ENCODE measurements at places on chromosomes 7 and 10.
A peak's percentile ranks its signal among the peaks of the same experiment; 100 is the strongest.

DNA sequence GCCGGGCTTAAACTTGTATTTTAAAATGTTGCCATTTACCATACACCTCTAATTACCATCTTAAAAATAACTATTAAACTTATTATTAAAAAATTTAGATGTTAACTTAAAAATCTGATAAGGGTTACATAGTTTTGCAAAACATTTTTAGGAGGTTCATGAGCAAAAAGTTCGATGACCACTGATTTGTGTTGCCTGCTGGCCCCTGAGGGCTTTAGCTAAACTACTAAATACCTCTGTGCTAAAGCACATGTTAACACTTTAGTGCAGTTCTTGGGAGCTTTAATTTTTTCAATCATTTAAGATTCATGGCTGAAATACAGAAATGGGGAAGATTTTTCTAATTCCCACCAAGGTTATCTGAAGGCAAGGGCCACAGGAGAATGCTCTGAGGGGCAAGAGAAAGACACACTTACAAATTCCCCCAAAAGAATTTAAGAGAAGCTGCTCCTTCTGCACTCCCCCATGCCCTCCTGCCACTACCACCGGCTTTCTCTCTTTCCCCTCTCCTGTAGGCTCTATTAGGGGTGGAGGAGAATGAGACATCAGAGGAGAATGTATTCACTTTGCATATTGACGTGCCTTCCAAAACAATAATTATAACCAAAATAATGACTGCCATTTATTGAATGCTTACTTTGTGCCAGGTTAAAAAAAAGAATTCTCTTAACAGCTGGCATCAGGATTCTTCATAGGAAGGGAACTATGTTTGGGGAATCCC, 106.2 kb downstream of the RTKN2 start:
- no peak for DNase-seq

DNA sequence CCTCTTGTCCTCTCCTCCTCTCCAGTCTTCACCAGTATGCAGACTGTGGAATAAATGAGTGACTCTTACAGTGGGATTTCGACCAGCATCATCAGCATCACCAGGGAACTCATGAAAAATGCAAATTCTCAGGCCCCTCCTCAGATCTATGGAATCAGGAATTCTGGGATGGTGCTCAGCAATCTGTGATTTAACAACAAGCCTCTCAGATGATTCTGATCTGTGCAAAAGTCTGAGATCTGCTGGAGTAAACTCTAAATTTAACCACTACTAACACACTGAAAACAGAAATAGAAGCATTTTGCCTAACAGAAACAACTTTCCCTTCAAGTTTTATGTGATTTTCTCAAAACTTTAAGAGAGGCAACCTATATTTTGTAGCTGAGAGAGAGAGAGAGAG, 124.8 kb upstream of the FAM3C start:
- DNase-seq: no peak

DNA sequence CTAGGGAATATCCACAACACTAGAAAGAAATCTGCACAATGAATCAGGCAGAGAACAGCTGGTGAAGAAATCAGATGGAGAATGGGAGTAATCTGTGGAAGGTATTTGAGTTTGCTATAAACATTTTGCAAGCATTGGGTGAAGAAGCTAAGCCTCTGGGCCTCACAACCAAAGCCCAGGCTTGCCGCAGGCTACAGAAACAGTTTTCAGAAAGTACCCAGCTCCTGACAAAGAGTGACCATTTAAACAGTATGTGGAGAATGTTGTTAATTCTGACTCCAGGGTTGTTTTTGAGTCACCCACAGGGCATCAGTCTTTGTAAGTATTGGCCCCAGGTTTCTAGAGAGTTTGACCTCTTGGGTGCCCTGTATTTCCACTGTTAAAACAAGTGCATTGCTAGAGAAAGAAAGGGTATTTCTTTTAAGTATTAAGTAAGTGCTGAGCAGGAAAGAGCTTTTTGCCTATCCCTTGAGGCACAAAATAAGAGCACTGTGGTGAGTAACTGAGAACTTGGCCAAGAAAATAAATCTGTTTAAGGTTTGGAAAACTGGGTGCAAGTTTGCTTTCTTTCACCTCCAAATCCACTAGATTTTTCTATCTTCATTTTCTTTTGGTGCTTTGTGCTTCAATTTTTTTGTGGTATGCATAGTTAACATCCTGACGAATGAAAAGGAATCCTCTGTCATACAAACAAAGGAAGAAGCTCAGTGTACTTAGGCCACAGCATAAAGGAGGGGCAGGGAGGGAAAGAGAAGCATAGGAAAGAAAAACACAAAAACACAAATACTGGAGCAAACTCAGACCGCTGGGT, 691.8 kb downstream of the SUGCT start:
- peak; percentile 83 for DNase-seq

- DNase-seq: no peak
Observed at GRCh38 chr10:29141761-29142160, 147.1 kb upstream of the LYZL1 start.

DNA sequence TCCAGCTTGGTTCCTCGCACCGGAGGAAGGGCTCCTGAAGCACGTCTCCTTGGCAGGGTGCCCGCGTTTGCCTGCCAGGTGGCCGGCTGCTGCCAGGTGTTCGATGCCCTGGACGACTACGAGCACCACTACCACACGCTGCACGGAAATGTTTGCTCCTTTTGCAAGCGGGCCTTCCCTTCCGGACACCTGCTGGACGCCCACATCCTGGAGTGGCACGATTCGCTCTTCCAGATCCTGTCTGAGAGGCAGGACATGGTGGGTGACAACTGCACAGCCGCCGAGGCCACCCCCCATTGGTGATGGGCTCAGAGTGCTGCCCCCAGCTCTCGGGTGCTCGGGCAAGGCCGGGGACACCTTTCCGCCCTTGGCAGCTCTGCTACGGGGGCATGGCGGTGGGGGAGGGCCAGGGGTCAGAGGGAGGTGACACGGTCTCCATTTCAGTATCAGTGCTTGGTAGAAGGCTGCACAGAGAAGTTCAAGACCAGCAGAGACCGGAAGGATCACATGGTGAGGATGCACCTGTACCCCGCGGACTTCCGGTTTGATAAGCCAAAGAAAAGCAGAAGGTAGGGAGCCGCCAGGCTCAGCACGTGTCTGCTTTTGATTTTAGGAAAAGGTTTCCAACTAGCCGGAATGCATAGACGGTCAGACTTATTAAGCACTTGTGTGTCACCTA, 1.1 kb downstream of the ZNF511 start:
- no peak for DNase-seq

DNA sequence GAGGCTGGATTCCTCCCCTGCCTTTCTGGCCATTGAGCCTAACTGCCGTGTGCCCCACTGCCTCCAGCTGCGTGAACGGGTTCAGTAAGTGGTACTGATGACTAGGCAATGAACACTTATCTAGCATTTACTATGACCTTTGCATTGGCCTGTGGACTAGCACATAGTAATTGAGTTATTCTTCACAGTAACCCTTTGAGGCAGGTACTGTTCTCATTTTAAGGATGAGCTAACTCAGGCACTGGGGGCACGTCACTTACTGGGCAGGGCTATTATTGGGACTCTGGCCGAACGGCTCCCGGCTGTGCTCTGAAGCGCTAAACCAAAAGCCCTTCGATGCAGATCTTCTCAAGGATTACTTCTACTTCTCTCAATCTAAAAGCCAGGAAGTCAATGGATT, 38.3 kb downstream of the WIPF3 start:
- no peak for DNase-seq

GRCh38 chr7:117319181-117319580, 3.7 kb downstream of the WNT2 start:
- no peak for DNase-seq

DNA sequence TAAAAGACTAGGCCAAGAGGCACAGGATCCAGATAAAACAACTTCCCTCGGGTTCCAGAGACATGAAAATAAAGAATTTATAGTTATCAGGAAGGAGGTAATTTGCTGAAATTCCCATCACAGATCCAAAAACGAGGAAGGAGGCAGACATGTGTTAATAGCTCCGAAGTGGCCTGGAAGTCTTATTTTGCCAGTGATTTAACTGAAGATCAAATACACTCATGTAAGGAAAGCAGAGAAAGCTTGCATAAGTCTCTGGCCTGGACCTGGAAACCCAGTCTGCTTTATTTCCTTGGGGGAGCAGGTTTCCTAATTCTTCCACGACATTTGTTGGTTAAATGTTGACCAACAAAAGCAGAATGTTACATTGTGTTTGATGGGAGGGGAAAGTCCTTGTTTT, 498.7 kb upstream of the C7orf33 start:
- DNase-seq: no peak

DNA sequence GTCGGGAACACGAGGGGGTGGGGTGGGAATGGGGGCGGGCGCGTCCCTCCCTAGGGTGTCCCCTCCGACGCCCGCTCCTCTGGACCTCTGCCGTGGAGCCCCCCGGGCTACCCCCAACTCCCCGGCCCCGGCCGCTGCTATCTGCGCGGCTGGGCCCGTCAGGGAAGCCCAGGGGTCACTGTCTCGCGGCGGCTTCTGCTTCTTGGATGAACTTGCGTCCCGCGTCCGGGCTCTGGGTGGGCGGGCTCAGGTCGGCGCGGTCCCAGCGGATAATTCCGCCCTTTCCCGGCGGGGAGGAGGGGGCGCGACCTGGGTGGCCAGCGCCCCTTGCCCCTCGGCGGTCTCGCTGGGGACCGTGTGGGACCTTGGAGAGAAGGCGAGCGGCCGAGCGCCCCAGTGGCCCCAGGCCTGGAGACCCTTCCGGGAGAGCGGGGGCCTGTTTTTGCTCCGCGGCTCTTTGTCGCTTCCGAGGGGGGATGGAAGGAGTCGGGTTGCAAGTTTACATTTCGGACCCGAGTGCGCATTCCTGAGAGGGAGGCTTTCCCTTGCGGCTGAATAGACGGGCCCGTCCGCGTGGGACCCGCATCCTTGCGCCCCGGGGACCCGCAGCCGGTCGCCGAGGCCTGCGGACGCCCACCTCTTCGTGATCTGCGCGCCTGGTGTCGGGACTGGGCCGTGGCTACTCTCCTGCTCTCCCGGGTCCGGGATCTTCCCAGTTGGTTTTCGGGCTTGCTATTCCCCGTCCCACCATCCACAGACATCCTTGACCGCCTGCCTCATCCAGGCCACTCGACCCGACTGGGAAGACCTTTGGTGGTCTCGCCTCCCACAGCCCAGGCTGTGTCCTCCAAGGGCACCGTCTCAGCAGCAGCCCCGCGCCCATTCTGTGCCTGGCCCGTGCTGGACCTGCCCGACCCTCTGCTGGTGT, 812 bp downstream of the DOCK1 start:
- DNase-seq: no peak
